NCI-H446 (cell line): ENCODE measurements at places on chromosomes 16 and 17.

- no peak for DNase-seq
These were observed 794 bp downstream of the SMG6 start for GRCh38 chr17:2302778-2303203.

- peak; percentile 74 for DNase-seq
These were observed 9.6 kb downstream of the CA10 start for GRCh38 chr17:52148969-52149351.

- DNase-seq = no peak
These were observed 64.2 kb downstream of the SLC39A11 start for GRCh38 chr17:73028299-73028755.

- DNase-seq = no peak
These were observed 274.0 kb downstream of the PHKB start for GRCh38 chr16:47734987-47735594.

GRCh38 chr17:41801374-41802271 lies 10.1 kb downstream of the P3H4 start:
- peak; percentile 67 for DNase-seq

DNA sequence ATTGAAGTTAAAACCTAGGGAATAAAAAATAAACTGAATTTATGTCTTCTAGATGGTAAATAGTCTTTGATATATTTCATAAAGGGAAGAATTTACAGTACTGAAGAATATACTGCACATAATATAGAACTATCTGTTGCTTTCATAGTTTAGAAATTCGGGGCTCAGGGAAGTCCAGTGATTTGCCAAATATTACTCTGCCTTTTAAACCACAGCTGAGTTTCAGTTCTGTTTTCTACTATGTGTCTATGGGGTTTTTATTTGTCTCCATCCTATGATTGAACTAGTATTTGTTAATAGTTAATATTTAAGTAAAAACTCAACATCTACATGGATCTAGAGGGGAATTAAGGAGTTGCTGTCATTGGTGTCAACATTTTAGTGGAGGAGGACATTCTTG lies 715.0 kb upstream of the CDH8 start:
- DNase-seq = no peak

GRCh38 chr17:61249649-61250299 lies 149.9 kb upstream of the TBX2 start:
- DNase-seq = no peak

DNA sequence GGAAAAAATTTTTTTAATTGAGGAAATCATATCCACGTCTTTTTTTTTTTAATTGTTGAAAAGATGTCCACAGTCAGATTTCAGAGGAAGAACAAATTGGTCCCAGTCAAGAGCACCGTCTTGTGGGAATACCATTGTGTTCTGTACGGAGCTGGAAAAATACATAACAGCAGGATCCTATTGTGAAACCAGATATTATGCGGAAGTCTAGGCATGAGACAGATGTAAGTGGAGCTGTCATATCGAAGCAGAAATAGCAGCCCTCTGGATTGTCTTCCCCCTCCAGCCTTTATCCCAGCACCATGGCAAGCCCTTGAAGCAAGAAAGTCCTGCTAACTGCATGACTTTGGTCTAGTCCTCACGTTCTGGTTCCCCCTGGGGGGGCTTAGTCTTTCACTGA lies 391.6 kb upstream of the ASIC2 start:
- no peak for DNase-seq

DNA sequence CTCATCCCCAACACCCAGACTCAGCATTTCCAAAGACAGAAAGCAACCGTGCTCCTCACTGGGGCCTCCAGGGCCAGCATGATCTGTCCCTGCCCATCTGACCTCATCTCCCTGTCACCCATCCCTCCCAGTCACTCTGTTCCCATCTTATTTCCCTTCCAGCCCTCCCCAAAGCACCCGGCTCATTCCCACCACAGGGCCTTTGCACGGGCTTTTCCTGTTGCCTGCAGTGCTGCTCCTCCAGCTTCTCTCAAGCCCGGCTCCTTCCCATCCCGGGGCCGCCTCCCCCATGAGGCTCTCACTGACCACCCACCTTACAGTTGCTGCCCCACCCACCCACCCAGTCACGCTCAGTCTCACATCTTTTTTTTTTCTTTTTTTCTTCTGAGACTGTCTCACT lies 54.8 kb downstream of the RMI2 start:
- DNase-seq = no peak

GRCh38 chr16:28172336-28172735 lies 39.4 kb downstream of the XPO6 start:
- no peak for DNase-seq

GRCh38 chr16:20385844-20386832 lies 18.4 kb downstream of the PDILT start:
- no peak for DNase-seq

GRCh38 chr17:40727447-40728231 lies 24.1 kb upstream of the KRT24 start:
- DNase-seq = no peak

GRCh38 chr17:76546556-76547182 lies 6.8 kb downstream of the PRCD start:
- DNase-seq = peak; percentile 19

GRCh38 chr17:40198576-40198975 lies 20.5 kb upstream of the WIPF2 start:
- no peak for DNase-seq

- no peak for DNase-seq
These were observed 12.2 kb downstream of the BANP start for GRCh38 chr16:87963400-87963799.

DNA sequence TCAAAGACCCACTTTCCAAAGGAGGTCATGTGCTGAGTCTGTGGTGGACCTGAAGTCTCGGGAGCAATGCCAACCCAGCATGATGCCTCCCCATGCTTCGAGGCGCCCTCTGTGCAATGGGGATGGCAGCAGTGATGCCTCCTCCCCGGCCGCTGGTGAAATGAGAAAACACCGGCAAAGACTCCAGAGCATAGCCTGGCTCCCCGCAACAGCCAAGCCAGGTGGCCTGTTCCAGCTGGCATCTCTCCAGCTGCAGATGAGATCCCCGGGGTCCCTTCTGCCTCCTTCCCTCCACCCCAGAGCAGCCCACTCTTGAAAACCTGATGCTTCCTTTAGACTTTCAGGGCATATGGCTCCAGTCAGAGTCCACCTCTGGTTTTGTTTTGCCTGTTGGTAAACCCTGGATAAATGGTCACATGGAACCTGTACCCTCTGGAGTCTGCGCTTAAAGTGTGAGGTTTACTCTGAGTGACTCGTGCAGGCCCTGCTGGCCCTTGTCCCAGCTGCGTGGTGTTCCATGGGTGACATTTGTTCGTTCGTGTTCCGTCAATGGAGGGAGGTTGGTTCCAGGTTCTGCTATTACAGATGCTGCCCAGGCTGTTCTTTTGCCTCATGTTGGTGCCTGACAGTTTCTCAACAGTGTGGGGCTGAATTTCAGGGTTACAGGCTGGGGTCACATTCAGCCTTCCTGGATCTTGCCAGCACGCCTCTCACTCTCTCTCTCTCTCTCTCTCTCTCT lies 181.8 kb upstream of the CIBAR2 start:
- peak; percentile 66 for DNase-seq

- no peak for DNase-seq
These were observed 345.8 kb upstream of the CDH5 start for GRCh38 chr16:66020642-66021041.

DNA sequence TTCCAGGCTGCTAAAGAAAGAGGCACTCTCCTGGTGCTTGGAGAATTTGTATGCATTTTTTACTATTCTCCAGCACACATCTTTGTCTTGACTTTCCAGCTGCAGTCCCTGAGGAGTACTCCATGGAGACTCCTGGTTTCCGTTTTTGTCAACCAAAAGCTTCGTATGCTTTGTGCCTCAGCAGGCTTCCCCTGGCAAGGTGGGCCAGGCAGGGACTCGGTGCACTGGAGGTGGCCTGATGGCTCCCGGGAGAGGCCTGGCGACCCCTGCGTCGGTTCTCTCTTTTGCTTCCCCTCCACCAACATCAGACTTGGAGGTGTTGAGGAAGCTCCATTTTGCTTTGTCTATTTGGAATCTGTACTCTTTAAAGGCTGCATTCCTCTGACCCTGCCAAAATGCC lies 23.7 kb downstream of the CDK5R1 start:
- DNase-seq = no peak

- DNase-seq = no peak
These were observed 1.5 kb upstream of the SOX9 start for GRCh38 chr17:72119077-72119872.

DNA sequence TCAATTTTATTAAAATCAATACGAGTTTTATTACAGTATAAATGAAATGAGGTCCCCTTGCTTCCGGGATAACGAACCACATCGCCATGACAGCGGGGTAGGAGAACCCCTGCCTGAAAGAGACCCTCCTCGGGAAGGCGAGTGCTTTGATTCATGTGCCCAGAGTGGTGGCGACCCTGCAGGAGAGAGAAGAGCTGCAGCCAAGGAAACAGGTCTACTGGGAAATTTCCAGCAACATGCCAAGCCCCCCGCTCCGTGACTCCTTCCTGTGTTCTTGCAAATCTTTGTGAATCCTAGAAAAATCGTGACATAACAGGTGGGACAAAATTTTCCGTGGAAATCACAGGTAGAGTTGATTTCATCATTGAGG lies 162.5 kb downstream of the WSCD1 start:
- no peak for DNase-seq

DNA sequence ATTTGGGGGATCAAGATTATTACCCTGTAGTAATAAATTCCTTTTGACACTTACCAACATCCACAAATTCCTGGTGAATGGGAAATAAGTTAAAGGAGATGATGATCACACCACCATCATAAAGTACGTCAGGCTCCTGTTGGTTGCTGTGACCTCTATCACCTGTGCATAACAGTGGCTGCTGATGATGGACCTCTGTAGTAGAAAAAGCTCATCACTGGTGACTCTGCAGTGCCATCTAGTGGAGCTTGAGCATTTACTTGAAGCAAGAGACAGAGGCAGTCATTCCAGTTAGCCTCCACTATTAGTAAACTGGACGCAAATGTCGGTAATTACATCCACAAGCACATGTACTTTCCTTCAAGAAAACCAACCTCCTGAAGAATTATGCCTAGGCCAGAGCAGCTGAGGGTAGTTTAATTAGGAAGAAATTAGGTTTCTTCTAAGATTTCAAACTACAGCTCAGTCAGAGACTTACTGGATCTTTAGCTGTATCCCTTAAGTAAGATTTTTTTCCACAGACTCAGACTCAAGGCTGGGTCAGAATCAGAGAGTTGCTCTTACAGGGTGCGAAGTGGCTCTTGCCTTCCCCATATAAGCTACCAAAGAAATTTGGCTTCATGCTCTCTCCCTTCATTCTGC lies 39.3 kb downstream of the CYB561 start:
- DNase-seq = peak; percentile 83

DNA sequence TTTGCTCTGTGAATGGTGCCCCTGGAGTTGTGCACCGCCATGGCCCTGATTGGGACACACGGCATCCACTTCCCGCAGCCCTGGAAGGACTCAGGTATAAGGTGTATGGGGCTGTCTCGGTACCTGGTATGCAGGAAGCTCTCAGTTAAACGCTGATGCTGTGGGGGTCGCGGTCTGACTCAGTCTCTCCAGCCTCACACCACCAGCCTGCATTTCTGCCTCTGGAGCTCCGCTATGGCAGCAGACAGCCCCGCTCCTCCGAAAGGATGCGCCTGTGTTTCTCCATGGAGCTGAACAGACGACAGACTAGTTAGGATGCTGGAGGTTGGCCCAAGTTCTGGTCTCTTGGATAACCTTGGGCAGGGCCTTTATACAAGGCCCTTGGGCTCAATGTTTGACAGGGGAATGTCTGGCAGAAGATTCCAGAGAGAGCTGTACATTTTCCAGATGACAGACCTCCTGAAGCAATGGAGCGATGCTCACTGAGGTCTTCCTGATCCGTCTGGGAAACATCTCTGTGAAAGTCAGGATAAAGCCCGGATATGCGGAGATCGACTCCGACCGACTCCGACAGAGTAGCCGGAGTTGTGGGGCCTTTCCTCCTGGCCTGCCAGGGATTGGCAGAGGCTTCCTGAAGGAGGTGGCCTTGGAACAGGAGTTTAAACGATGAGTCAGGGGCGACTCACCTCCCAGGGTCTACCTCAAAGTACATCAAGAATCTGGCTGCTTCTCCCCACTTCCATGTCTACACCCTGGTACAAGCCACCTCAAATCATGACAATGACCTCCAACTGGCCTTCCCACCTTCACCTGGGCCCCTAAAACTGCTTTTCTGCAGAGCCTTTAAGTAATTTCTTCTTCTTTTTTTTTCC lies 21.9 kb upstream of the BCAR1 start:
- DNase-seq = no peak

- no peak for DNase-seq
These were observed 14.9 kb upstream of the CBFA2T3 start for GRCh38 chr16:88991813-88992350.

DNA sequence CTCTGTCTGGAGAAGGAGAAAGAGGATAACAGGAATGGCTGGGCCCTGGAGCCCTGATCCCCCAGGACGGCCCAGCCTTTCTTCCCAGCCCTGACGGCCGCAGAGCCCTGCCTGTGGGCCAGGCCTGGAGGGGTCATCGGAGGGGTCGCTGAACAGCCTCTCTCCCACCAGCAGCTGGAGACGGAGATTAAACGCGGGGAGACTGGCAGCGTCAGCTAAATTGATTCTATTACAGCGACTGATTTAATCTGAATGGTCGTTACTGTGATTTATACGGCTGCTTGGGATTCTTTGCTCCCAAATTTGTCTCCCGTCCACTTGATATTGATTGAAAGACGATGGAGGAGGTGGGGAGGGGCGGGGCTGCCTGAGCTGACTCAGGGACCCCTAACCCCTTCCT lies 7.1 kb upstream of the CDH15 start:
- no peak for DNase-seq

GRCh38 chr17:72404872-72405271 lies 284.1 kb downstream of the SOX9 start:
- DNase-seq = no peak

GRCh38 chr17:78180508-78180907 lies 6.3 kb downstream of the TK1 start:
- DNase-seq = no peak

DNA sequence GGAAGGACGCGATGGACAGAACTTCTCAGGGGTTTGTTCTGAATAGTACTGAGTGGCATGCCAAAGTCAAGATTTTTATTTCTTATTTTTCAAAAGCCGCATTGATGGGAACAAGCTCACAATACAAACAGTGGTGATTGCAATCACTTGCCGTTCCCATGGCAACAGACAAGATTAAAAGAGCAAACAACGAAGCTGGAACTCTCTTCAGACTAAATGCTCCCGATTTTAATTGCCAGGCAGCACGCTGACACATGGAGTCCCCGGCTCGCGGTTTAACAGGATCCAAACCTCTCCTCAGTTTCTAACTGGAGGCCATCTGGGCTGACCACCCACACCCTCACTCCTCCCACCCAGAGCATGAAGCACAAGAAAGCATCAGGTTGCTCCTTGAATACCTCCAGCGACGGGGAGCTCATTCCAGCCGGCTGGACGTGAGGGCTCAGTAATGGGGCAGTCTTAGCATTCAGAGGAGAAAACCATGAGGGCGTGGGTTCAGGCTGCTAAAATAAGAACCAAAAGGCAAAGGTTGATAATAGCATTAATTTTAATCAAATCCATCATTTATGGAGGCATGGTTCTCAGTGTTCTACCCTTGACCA lies 41.5 kb downstream of the AIPL1 start:
- DNase-seq = no peak

- peak; percentile 85 for DNase-seq
These were observed 617 bp upstream of the SENP3 start for GRCh38 chr17:7561028-7561575.
